ENCODE measurements at places on chromosomes 5 and 9.
A peak's percentile ranks its signal among the peaks of the same experiment; 100 is the strongest.

DNA sequence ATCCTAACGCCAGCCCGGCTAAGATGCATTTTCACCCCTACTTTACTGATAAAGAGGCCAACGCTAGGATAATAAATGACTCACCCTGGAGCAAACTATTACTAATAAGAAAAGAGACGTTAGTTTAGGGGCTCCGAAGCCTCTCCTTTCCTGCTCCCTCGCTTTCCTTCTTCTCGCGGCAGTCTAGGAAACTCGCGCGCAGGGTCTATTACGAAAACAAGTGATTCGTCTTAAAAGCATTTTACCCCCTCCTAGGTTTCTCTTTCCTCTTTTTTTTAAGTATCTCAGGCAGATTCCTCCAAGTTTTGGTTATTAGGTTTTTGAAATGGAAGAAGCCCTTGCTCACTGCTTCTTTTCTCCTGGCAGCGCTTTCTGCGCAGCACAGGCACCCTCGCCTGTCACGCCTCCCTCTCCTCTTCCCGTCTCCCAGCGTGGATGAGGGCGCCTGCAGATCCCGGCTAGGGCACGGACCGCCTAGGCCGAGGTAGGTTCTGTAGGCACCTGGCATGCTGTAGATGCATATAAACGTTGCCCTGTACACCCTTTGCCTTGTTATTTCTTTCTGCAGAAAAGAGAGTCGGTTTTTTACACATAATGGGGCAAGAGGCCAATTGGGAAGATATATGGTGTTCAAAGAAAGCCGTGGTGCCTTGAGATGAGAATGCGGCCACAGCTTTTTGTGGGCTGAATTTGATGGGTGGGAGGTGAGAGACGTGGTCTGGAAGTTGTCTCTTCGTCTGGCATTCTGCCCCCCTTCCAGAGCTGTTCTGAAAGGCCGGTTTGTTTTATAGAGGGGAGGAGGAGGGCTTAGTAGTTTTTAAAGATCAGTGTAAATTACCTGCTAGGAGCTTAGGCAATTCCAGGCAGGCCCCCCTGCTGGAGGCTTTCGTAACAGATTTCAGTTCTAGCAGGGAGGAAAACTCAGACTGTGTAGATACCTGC, 983 bp downstream of the GCNT1 start:
- peak; percentile 82 for DNase-seq

DNA sequence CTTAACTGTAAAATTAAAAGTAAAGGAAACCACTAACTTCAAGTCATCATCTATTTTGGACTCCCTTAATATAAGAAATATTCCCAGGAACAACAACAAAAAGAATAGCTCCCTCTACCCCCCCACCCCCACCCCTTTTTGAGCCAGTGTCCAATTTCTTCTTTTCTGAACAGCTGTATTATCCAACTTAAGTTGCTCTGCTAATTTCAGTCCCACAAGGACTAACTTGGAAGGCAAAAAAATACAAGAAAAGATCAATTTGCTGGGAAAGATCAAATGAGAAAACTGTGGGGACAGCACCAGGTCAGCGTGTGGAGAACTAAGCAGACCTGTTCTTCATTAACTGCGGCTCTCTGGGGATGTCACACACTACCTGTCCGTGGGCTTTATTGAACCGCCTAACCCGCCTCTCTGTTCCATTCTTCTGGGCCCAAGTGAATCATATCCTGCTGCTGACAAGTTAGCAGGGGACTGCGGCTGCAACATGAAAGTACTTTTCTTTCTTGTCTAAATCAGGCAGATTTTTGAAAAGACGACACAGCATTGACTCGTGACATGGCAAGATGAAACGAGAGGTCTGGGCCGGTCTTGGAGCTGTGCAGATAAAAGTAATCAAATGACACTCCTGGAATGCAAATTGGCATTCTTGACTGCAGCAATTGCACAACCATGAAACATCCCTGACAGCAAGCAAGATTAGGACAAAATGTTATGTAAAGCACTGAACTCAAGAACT, 2.7 kb downstream of the BNC2 start:
- DNase-seq = no peak

GRCh38 chr9:121452085-121452484, 47.6 kb downstream of the GGTA1 start:
- DNase-seq = no peak

- DNase-seq = no peak
Observed at GRCh38 chr5:72633649-72634048, 126.4 kb upstream of the ZNF366 start.

DNA sequence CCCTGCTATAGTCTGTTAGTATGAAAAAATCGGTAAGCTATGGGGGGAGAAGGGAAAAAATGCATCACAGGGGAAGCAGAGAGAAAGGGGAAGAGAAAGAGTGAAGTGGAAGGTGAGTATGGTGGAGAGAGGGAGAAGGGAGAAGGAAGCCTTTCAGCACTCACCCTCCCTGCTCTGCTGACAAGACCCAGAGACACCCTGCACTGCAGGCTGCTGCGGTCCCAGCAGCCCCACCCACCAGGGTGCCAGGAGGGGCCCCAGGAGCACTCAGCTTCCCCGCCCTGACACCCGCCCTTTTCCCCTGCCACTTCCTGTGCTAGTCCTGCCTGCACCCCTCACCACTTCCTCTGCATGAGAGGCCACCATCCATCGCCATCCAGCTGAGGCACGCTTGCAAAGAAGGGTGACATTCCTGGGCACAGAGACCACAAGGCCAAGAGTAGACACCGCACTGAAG, 12.7 kb downstream of the STK10 start:
- no peak for DNase-seq

DNA sequence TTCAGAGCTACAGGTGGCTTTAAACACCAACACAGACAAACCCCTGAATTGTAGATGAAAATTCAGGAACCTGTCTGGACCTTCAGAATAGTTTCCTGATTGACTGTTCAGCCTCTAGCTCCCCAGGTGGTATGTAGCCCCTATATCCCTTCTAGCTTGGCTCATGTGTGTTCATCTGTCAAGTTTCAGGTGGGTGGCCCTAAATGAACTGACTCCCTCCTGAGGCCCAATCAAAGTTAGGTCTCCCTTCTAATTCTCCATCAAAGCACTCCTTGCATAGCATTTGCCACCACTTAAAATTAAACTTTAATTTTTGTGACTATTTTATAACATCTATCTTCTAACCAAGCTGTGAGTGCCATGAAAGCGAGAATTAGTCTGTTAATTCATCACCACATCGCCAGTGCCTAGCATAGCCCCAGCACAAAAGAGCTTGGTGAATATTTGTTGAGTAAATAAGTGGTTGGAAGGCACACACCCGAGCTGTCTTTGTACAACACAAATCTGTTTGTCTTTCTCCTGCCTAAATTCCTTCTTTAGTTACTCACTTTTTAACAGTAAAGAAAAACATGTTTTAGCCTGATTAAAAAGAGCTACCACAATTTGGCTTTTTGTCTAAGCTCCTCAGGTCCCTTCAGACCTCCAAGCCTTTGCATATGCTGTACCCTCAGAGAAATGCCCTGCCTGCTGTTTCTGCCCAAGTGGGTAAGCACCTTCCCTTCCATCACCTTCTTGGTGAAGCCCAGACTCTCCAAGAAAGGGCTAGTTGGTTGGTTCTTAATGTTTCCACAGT, 138.1 kb upstream of the HMHB1 start:
- DNase-seq = no peak

- DNase-seq = no peak
Observed at GRCh38 chr5:60487476-60487875, 212.5 kb downstream of the DEPDC1B start.

- DNase-seq = no peak
Observed at GRCh38 chr5:43396762-43397304, 15.4 kb downstream of the CCL28 start.

- no peak for DNase-seq
Observed at GRCh38 chr5:81398741-81399140, 4.8 kb upstream of the ACOT12 start.

DNA sequence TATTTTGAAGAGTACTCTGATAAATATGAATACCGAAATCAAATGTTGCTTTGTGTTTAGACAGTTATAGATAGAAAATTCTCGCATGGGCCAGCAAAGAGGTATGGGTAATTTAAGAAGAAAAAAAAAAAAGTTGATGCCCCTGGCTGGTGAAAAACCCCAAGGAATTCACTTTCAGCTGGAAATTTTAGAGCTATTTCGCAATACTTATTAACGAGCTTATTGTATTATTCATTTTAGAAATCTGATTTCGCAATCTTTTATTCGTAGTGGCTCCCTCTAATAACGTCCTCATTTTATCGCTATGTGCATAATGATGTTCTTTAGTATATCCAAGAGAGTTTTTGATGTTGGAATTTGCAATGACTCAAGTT, 18.5 kb upstream of the FER start:
- DNase-seq = no peak

DNA sequence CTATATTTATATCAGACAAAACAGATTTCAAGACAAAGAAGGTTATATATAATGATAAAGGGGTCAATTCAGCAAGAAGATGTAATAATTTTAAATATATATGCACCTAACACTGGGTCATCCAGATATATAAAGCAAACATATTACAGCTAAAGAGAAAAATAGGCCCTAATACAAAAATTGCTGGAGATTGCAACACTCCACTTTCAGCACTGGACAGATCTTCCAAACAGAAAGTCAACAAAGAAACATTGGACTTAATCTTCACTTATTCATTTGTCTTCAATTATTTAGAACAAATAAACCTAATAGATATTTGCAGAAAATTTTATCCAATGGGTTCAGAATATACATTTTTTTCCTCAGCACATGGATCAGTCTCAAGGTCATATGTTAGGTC, 45.8 kb downstream of the MEIKIN start:
- DNase-seq = no peak

DNA sequence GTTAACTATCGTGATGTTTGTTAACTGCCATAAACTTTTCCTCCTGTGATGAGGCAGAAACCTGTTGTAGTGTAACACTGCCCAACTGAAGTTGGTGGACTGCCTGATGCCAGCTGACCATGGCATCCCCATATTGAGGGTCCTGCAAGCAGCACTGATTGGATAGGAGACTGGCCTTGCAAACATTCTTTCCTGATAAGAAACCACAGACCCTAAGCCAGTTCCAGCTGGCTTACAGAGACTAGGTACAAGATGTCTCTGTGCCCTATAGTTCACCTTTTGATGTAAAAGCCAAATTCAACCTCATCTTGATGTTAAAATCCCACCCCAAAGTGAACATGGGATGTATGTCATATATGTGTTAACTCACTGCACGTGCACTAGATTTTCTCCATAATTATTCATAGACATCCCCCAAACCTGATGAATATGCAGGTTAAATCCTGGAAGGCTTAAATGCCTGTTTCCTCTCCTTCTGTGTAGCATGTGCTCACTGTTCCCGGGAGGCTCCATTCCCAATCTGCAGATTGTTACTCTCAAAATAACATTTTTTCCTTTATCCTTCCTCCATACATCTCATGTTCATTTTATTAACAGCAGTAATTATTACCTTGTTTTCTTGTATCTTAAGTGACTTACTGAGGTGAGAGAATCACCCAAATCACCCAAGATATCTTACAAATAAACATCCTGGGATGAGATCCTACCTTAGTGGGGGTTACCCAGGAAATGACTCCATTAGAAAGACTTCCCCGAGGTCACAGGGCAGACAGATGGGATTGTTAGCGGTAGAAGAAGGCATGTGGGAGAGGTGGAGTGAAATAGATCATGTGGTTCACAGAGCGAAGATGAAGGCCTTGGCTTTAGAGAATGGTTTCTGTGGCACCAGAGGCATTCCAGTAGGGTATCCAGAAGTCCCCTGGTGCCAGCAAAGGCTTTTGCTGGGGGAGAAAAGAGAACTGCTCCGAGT, 566.7 kb downstream of the CCDC171 start:
- DNase-seq = no peak

DNA sequence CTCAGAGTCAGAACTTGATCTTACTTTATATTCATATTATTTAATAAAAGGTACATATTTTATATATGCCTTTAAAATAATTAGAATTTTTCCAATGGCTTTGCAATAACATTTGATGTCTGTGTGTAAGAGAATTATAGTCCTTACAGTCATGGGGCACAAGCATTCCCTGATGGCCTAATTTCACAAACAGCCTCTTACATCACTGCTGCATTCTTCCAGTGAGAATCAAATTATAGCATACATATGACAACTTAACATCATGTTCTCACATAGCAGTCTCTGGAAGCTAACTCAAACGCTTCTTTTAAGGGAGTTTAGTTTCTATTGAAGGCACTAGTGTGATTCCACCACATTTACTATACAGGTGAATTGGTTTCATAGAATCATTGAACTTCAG, 15.3 kb upstream of the PRUNE2 start:
- no peak for DNase-seq

DNA sequence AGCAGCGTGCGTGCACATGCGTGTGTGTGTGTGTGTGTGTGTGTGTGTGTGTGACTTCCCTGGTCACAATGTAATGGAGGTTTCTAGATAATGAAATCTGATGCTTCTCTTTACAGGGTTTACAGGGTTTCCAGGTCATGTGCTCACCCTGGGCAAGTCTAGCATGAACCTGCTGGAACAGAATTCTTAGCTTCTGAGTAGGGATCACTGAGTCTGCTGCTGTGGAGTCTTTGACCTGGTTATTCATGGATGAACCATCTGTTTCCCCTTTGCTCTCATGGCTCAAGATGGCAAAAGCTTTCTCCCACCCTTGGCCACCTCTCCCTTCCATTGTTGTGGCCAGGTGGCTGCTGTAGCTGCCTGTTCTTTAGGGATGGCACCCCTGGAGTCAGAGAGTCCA, 111.6 kb upstream of the SHB start:
- no peak for DNase-seq

DNA sequence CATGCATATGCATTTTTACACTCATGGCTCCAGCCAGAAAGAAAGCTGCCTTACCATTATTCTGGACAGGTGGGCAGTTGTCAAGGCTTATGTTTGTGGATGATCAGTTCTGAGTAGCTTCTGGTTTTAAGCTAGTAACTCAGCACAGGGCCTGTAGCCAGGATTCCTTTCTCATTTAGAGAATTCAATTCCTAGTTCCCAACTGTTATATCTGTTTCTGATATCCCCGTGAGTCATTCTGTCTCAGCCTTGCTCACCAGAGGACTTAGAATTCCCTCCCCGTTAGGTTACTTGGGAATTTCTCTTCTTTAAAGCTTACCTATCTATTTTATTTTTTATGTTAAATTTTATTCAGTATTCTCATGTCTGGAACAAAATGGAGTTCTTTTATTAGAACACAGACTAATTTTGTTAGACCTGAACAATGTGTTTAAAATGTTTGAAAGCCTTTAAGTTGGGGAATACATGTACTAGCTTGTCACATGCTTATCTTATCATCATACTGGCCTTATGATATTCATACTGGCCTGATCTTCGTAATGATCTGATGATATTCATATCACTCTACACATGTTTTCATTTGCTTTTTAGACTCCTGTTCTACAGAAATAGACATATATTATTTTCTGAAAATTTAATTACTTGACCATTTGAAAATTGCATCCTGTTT, 47.1 kb downstream of the CAST start:
- DNase-seq = no peak

- DNase-seq = no peak
Observed at GRCh38 chr5:28324174-28324573, 1285.8 kb upstream of the CDH9 start.

- peak; percentile 69 for DNase-seq
Observed at GRCh38 chr9:133932633-133933032, 59.5 kb downstream of the VAV2 start.

DNA sequence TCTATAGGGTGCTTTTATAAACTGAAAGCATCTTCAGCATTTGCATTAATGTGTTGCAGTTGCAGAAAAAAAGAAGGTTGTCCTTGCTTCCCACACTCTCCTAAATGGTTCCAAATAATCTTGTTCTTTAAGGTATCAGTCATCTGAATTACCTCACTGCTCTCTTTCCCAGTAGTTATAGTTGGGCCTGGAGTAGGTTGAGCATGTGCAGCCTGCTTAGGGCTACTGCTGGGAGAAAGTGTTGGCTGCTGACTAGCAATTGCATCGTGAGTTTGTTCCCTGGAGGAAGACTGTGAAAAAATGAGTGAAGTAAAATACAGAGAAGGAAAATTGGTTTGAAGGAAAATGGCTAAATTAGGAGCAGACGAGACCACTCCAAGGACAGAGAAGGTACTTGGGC, 74.5 kb downstream of the PRR16 start:
- DNase-seq = no peak
